AG09319 (cell line): ENCODE measurements at places on chromosomes 2 and 18.

GRCh38 chr2:7356909-7357584 is 439.8 kb downstream of the RNF144A start:
- DNase-seq = no peak

- no peak for DNase-seq
Observed at GRCh38 chr2:201872591-201872990, 66.3 kb downstream of the CDK15 start.

GRCh38 chr18:78505851-78506461 is 473.7 kb upstream of the SALL3 start:
- no peak for DNase-seq

DNA sequence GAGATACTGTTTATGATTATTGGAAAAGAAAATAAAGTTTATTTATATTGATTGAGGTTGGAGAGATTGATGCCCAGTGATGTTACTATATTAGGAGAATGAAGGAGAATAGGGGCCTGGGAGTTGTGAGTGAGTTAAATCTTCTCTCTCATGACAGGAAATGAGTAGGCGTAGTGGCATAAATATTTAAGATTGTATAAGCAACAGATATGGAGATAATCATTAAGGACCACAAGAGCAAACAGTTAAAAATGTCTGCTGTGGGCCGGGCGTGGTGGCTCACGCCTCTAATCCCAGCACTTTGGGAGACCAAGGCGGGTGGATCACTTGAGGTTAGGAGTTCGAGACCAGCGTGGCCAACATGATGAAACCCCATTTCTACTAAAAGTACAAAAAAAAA is 62.7 kb downstream of the PTRHD1 start:
- DNase-seq = no peak

DNA sequence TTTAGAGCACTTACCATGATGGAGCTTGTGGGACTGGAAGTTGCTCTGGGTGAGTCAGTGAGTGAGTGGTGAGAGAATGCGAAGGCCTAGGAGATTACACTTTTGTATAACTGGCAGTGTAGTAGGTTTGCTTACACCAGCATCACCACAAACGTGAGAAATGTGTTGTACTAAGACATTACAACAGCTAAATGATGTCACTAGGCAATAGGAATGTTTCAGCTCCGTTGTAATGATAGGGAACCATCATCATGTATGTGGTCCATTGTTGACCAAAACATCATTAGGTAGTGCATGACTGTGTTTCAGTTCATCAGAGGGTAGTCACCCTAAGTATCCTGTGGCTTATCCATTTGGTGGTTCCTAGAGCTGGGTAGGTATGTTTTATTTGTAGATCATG is 11.9 kb downstream of the ZNF407 start:
- no peak for DNase-seq

DNA sequence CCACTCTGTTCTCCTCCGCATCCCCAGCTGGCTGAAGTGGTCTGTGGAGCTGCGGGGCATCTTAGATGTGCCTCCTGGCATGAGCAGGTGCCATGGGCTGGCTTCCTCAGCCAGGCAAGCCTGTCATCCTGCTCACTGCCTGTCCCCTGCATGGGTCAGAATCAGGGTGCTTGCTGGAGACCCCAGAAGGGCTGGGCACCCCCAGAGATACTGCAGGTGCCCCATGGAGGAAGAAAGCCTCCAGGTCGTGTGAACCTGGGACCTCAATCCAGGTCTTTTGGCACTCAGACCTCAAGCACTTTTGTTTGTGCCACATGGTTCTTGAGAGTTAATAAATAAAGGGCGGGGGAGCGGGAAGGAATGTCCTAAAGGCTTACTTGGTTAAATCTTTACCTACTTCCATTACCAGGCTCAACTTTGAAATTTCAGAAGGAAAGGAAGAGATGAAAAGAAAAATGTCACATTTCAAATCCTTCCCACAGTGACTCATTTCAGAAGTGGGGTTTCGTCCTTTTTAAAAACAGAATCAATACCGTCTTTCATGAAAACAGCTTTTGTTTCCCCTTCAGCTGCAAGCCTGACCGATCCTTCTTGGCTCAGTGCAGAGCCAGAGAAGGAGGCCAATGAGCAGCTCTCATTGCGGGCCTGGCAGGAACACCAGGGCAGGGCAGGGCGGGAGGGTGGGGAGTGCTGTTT is 69.9 kb downstream of the RHOB start:
- no peak for DNase-seq

DNA sequence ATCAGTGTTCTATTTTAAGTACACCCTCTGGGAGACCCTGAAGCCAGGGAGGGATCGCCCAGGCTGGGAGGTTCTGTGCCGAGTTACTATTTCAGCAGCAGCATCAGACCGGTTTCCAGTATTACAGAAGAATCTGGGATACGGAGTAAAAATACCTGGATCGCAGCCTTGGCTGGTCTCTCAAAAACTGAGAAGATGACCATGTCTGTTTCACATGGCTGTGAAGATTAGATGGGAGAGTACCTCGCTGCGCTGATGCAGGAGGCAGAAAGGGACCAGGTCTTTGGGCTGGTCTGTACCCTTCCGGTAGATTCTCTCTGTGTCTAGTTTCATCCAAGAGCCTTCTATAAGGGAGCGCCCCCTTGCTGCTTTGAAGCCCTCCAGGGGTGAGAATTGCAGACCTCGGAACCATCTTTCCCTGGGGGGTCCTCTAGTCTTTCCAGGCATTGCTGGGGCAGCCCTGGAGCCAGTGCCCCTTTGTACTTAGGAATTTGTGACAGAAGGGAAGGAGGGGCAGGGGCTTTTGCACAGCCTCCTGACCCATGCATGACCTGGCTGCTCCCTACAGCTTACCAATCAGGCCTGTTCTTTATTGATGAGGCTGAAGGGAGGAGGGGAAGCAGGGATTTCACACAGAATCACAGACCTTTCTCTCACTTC is 56.3 kb upstream of the MAPRE3 start:
- no peak for DNase-seq
